ENCODE measurements at places on chromosomes 11 and 22. TPM values are rescaled to one million over a fixed set of nuclear protein-coding genes. Genes with fewer than 3 reads are reported as not detected.

Gene ADM2
- total RNA-seq: 0.05 TPM

Gene PTPN5
- total RNA-seq: not detected

Gene NNMT
- total RNA-seq: 173 TPM

GRCh38 chr11:120239713-120240640 lies at the start of gene POU2F3:
POU2F3 (plus strand) TSS chr11:120240140; CDS start chr11:120240344, 204 bp downstream.
- H3K4me3 ChIP-seq: no peak within 1 kb of the TSS
- no peaks in the 10 kb centered on the region for H3K36me3 ChIP-seq
- H3K27me3 ChIP-seq: no peaks in the 10 kb centered on the region
- H3K27ac ChIP-seq: no peak within 1 kb of the TSS
- no peaks in the 10 kb centered on the region for H3K4me1 ChIP-seq

DNA sequence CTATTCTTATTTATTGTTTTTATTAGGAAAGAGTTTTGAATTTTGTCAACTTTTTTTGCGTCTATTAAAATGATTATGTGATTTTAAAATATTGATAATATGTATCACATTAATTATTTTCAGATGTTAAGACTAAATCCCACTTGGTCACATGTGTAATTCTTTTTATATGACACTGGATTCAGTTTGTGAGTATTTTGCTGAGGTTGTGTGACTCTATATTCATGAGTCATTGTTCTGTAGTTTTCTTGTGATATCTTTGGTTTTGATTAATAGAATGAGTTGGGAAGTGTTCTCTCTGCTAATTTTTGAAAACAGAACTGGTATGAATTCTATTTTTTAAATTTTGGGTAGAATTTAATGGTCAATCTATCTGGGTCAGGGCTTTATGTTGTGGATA lies 317.9 kb downstream of the ETS1 start:
- DNase-seq: no peak
- no peak overlapping the region for H3K27ac ChIP-seq
- H3K36me3 ChIP-seq: no peaks in the 10 kb centered on the region
- H3K27me3 ChIP-seq: no peaks in the 10 kb centered on the region
- no peaks in the 10 kb centered on the region for H3K4me1 ChIP-seq
- no peak overlapping the region for H3K4me3 ChIP-seq

DNA sequence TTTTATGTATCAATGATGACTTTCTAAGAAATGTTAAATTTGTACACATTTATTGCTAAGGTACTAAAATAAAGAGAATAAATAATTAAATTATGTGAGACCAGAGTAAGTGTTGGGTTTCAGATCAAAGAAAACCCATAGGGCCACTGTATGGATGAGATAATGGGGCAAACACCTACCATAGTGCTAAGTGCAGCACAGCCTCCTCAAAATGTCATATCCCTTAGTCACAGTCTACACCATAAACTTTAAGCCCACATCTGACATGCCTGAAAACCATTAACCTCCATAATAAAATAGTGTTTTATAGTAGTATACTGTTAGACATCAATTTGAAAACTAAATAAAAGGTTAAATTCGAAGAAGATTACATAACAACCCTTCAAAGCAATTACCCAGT lies 37.5 kb downstream of the SESN3 start:
- H3K27me3 ChIP-seq: no peaks in the 10 kb centered on the region
- no peak for DNase-seq
- no peak overlapping the region for H3K27ac ChIP-seq
- H3K4me3 ChIP-seq: no peak overlapping the region
- H3K36me3 ChIP-seq: no peaks in the 10 kb centered on the region

DNA sequence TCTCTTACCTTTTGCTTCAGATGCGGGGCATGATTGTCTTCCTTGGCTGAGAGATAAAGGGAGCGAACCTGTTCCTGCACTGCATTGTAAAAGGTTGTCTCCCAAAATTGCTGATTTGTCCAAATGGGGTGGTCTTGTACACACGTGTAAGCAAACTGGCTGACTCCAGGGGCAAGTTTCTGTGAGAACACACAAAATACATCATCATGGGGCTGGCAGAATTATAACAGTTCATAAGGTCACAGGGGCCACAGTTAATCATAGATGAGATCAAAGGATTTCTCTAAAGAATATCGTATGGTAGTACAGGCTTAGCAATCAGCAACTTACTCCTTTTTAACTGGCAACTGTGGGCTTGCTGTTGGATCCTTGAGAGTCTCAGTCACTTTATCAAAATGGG lies 194.3 kb downstream of the SWAP70 start:
- no peak for DNase-seq
- H3K27ac ChIP-seq: peak overlapping the region; percentile 4
- no peak overlapping the region for H3K4me3 ChIP-seq
- peaks cover 8% of the 10 kb centered on the region for H3K36me3 ChIP-seq
- peaks cover 40% of the 10 kb centered on the region for H3K4me1 ChIP-seq

- H3K27ac ChIP-seq: no peak overlapping the region
- DNase-seq: no peak
- no peaks in the 10 kb centered on the region for H3K27me3 ChIP-seq
- H3K4me3 ChIP-seq: no peak overlapping the region
- H3K36me3 ChIP-seq: no peaks in the 10 kb centered on the region
- peaks cover 9% of the 10 kb centered on the region for H3K4me1 ChIP-seq
These were observed 5.3 kb upstream of the TMEM123 start for GRCh38 chr11:102457865-102458264.

GRCh38 chr11:7520981-7521487 lies 7.2 kb downstream of the PPFIBP2 start:
- no peak overlapping the region for H3K4me3 ChIP-seq
- no peak overlapping the region for H3K27ac ChIP-seq
- no peaks in the 10 kb centered on the region for H3K36me3 ChIP-seq
- H3K27me3 ChIP-seq: no peaks in the 10 kb centered on the region

GRCh38 chr11:133337951-133338418 lies 194.3 kb downstream of the OPCML start:
- no peak overlapping the region for H3K4me3 ChIP-seq
- no peak overlapping the region for H3K27ac ChIP-seq
- H3K27me3 ChIP-seq: no peaks in the 10 kb centered on the region
- H3K4me1 ChIP-seq: no peaks in the 10 kb centered on the region

DNA sequence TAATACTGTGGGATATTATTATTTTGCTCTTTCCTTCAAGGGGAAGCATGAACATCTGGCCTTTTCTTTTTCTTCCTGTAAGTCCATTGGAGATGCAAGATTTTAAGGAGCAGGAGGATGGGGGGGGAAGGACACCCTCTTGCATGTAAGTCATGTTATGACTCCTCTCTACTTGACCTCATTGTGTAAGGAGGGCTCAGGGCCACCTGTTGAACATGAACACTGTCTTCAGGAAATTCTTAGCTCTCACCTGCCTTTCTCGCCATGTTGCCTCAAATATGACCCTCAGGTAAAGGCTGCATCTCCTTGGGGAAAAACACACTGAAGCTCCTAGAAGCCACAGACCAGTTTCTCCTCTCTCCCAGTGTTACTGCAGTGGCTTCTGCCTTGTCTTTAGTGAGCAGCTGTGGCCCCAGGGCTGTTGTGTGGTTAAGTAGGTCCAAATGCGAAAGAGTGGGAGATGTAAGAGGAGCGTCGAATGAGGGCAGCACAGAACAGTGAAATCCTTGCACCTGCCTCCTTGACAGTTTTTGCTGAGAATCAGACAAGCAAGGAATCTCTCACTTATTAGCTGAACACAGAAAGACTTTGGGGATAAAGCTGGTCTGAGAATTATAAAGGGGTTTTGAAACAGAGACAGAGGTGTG lies 1.3 kb upstream of the RAG1 start:
- peaks cover 26% of the 10 kb centered on the region for H3K27me3 ChIP-seq
- H3K4me3 ChIP-seq: no peak overlapping the region
- H3K27ac ChIP-seq: no peak overlapping the region
- H3K36me3 ChIP-seq: no peaks in the 10 kb centered on the region
- DNase-seq: no peak
